Stimulated activated CD8-positive, alpha-beta memory T cell treated with anti-CD3 and anti-CD28 coated beads, Interleukin-7, amount 100 ng/mL, for 1 hour (primary cell): ENCODE measurements at places on chromosomes 12 and 14.

- DNase-seq = no peak
These were observed 28.8 kb downstream of the PAX9 start for GRCh38 chr14:36690311-36691040.

GRCh38 chr12:120710805-120711296 is 593 bp downstream of the UNC119B start:
- no peak for DNase-seq

GRCh38 chr14:63764103-63764502 is 36.2 kb upstream of the SGPP1 start:
- DNase-seq = no peak

DNA sequence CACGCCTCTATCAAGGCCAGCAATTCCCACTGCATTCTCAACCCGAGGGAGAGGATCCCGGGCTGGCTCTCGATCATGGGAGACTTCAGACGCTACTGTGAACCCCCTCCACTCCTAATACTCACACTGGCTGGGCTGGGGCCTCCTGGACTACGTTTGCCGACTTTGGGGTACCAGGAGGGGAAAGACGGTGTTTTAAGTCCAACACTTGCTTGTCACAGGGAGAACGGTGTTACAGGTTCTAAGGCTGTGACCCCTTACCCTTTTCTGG is 463 bp downstream of the NACA start:
- DNase-seq = no peak

DNA sequence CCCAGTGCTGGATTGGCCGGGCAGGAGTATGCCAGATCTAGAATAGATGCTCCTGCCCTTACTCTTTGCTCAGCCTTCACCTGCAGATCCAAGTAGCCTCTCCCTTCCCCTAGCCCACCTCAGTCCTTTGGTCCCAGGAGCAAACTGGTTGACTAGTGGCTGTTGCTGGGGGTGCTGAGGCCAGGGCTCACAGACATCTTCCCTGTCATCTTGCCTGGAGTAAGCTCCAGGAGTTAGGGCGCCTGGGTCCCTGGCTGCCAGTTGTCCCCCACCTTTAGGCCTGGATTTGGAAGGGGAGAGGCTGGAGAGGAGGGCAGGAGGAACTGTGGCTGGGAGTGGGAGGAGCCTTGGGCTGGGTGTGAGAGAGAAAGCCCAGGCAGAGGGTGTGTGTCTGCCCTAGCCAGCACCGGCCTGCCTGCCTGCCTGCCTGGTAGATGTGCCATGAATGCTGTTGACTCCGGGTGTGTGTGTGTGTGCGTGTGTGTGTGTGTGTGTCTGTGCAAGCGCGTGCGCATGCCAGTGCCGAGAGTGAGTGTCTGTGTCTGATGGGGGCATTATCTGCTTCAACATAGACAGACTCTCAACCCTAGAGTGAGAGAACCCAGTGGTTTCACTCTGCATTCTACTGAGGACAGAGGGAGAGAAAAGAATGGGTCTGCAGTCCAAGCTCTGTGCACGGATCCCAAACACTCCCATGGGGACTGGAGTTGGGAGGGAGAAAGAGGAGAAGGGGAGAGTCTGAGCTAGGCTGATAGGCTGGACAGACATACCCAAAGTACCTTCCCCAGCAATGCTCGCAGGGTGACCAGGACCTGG is 845 bp upstream of the RARG start:
- no peak for DNase-seq

DNA sequence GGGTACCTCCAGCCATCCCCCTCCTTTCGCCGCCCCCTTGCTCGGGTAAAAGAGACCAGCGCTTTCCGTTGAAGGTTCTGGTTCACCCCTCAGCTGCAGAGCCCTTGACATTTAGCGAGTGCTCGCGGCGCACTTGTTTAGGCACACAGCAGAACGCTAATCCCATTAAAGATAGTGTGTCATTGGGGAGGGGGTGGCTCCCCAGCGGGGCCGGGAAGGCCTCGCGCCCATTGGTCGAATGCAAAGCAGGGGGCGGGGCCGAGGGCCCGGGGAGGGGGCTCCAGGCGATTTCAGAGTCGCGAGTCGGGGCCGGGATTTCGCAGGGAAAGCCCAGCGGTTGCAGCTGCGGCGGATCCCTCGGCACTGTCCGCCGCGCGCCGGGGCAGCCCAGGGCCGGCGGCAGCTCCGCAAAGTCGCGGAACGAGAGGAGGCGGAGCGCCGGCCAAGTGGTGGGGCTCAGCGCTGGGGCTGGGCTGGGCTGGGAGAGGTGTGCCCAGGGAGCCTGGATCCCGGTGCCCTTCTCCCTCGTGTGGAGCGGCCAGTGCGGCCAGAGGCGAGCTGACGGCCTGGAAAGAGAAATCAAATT is 122.9 kb downstream of the TSPAN9 start:
- no peak for DNase-seq

DNA sequence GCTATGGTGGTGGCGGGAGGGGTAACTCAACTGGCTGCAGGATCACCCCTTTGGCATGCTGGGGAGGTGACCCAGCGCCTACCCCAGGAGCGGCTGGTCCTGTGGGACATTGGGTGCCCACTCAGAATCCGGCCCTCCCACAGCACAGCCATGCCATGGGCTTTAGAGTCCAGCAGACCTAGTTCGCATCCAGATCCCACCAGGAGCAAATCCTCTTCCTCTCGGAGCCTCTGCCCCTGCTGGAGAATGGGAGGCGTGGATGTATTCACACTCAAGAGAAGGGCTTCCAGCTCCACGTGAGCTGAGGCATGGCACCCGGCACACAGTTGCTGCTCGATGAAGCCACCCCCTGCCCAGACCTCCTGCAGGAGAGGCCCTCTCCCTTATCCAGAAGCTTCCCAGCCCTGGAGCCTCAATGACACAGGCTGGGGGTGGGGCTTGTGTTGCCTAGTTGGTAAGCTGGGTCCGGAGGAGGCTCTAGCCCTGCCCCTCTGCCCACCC is 17.7 kb downstream of the FAM222A start:
- DNase-seq = no peak

DNA sequence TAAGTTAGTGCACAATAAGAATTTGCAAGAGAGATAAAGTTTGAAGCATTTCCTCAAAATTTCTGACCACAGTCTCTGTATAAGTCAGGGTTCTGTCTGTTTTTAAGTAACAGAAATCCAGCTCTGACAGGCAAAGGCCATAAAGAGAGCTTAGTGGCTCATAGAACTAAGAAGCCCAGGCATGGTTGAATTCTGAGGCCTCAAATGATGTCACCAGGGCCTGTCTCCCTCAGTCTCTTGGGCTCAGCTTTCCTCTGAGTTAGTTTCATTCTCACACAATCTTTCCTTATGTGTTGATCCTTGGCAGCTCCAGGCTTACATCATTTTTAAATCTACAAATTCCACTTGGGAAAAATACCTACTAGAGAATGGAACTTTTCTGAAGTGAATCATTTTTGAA is 173.4 kb upstream of the ATP2B1 start:
- no peak for DNase-seq

- no peak for DNase-seq
These were observed 16.7 kb downstream of the TMEM132D start for GRCh38 chr12:129887101-129887500.

GRCh38 chr12:126915309-126915708 is 1351.7 kb upstream of the TMEM132C start:
- DNase-seq = no peak

GRCh38 chr14:68173227-68173972 is 353.8 kb downstream of the RAD51B start:
- DNase-seq = no peak

GRCh38 chr12:119594399-119594730 is 791 bp downstream of the TMEM233 start:
- no peak for DNase-seq

- DNase-seq = no peak
These were observed 110.0 kb downstream of the EPS8 start for GRCh38 chr12:15679151-15679550.

DNA sequence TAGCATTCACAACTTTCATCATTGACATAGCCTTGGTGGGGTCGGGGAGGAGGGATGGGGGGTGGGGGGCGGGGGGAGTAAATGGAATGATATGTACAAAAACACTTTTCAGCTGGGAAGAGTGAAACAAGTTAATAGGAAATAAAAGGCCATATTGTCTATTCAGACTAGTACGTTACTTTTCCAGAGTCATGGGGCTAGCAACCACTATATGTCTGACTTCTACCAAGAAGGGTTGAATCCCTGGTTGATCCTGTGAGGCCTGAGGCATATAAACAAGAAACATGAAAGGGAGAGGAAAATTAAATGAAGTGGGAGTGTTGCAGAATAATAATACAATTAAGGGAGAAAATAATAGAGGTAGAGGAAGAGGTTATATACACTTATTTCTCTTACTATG is 225.5 kb downstream of the ERC1 start:
- DNase-seq = no peak

DNA sequence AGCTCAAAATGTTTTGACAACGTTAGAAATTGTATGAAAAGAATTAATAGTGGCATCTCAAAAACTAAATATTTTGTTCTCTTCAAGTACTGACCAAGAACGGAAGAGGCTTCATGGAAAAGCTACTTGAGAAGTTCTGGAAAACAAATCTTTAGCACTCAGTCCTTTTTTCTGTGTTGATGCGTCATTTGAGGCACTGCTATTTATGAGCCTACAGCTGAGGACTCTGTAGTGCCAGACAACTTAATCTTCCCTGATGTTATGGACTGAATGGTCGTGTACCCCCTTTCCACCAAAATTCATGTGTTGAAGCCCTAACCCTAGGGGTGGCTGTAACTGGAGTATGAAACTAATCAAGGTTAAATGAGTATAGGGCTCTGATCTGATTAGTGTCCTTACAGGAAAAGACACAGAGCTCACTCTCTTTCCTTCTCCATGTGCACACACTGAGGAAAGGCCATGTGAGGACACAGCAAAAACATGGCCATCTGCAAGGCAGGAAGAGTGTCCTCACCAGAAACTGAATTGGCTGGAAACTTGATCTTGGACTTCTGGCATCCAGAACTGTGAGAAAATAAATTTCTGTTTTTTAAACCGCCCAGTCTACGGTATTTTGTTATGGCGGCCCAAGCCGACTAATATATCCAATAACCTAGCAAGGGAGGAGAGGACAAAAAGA is 337.0 kb upstream of the CLEC14A start:
- DNase-seq = no peak

GRCh38 chr12:1880876-1881275 is 37.6 kb downstream of the CACNA2D4 start:
- no peak for DNase-seq

DNA sequence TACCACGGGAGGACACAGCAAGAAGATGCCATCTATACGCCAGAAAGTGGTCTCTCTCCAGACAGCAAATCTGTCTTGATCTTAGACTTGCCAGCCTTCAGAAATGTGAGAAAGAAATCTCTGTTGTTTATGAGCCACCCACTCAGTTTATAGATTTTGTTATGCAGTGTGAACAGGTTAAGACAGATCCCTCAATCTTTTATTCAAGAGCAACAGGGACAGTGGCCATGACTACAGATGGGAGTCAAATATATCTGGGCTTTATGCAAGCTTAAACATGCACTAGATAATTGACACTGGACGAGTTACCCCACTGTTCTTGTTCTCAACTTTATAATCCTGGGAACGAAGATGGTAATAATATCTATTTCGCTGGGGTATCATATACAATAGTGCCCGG is 288.7 kb downstream of the RPAP3 start:
- no peak for DNase-seq

DNA sequence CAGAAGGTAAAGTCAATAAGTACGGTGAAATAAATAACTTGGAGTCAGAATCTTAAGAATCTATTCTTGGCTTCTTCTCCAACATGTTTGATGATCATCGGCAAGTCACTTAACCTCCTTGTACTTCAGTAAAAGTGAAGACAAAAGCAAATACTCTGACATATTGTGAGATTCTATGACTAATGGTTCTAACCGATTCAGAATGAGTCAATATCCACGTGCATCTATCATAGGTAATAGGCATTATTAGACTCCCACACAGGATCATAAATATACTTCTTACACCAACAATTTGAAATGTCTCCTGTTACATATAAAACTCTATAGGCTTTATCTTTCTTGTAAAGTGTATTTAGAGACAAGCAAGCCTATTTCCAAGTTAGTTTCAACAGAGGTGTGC is 144.4 kb upstream of the ATXN7L3B start:
- DNase-seq = no peak

GRCh38 chr14:100587086-100587762 is at the start of gene BEGAIN:
BEGAIN (minus strand) TSS chr14:100587417; CDS start chr14:100587290, 127 bp downstream.
- DNase-seq = no peak

DNA sequence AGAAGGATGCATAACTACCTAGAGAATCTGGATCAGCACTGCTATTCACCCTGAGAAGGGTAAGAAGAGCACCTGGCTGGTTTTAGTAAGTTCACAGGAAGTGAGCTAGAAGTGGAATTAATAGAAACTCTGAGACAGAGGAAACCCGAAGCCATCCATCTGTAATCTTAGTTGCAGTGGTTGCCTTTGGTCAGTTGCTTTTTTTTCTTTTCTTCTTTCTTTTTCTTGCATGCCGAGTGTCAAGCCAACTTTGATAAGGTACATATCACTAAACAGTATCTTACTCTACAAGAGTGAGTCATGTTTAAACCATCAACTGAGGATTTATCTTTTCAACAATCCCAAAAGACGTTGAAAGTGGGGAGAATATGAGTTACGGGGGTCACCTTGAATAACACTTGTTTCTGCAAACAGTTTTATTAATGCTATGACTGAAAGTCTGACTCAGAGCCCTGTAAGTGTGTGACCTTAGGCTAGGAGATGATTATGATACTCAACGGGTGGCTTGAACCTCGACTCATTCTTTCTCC is 26.7 kb downstream of the C12orf75 start:
- no peak for DNase-seq

- DNase-seq = no peak
These were observed 416.5 kb downstream of the NELL2 start for GRCh38 chr12:44459569-44459968.

DNA sequence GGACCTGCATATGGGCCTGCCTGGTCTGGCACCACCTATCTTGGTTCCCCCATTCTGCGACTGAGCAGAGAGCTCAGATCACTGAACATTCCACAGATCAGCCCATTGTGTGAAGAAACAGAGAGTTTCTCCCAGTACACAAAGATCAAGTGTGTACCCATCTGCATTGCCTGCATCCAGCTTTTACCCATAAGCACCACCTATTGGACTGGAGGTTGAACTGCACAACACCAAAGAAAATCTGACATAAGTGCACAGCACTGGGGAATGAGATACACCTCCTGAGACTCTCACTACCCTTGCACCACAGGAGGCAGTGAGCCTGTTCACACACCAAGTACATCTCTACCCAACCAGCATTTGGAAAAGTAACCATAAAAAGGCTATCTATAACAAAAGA is 362.6 kb upstream of the CLEC14A start:
- DNase-seq = no peak

GRCh38 chr12:90826036-90826435 is 128.9 kb downstream of the CCER1 start:
- DNase-seq = no peak

GRCh38 chr12:93015871-93016751 is 87.0 kb upstream of the EEA1 start:
- DNase-seq = no peak

- no peak for DNase-seq
These were observed 154.6 kb downstream of the SLC6A15 start for GRCh38 chr12:84757978-84758377.

DNA sequence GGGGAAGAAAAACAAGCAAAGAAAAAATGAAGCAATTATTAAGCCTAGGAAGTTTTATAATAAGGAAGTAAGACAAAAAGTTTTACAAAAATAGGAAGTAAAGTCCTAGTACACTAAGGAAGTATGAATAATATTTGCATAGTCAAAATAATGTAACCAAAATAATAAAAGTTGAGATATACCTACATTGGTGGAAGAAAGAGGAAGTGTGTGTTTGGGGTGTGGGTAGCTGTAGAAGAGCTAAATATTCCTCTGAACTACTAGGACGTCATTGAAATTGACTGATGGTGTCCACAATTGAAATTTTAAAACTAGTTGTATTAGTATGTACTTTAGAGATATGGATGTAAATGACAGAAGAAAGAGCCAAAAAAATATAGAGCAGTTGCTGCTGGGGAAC is 228.4 kb upstream of the OTX2 start:
- DNase-seq = no peak
